ENCODE measurements at places on chromosomes 16 and 17. TPM values are rescaled to one million over a fixed set of nuclear protein-coding genes. Genes with fewer than 3 reads are reported as not detected.

Gene HS3ST3B1
- 9.4 TPM for total RNA-seq

- H3K4me1 ChIP-seq, result no peaks in the 10 kb centered on the region
- no peaks in the 10 kb centered on the region for H3K36me3 ChIP-seq
- no peak overlapping the region for H3K4me3 ChIP-seq
These were observed 14.6 kb upstream of the CLEC10A start for GRCh38 chr17:7094652-7095019.

- H3K36me3 ChIP-seq, result no peaks in the 10 kb centered on the region
- no peak overlapping the region for H3K4me3 ChIP-seq
- H3K27ac ChIP-seq, result peak overlapping the region; percentile 75
- peaks cover 25% of the 10 kb centered on the region for H3K4me1 ChIP-seq
- H3K27me3 ChIP-seq, result no peaks in the 10 kb centered on the region
- DNase-seq, result peak; percentile 54
These were observed 7.3 kb upstream of the IL34 start for GRCh38 chr16:70638814-70639792.

DNA sequence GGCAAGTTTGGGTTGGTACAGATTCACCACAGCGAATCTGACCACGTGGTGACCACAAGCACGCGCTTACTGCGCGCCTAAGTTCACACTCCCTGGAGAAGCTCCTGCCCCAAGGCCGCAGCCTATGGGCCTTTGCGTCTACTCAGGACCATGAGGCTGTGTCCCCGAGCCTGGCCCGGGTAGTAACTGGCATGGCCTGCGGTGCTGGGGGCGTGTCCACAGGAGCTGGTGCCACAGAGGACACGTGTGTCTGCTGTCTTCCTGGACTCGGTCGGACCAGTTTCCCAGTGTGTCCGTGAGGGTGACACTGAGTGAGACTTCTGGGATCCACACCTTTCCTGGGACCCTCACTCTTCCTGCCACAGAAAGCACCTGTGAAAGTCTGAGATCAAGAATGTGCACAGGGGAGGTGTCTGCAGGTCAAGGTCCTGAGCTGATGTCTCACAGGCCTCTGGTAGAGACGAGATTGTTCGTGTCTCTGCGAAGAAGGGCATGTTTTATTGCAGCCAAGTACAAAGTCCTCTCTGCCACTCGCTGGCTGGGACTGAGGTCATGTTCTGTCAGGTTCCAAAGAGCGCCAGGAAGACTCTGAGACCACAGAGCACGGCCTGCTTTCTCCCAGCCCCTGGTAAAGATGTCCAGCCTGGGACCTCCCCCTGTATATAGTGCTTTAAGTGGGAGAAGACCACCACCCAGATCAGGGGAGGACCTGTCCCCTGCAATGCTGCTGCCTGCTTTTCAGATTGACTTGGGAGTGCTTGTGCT lies 25.2 kb upstream of the CAPN15 start:
- no peaks in the 10 kb centered on the region for H3K27me3 ChIP-seq
- peaks cover 9% of the 10 kb centered on the region for H3K36me3 ChIP-seq
- H3K4me3 ChIP-seq, result no peak overlapping the region
- H3K27ac ChIP-seq, result no peak overlapping the region
- H3K4me1 ChIP-seq, result no peaks in the 10 kb centered on the region

GRCh38 chr16:12084436-12084835 lies 107.9 kb downstream of the SNX29 start:
- no peak overlapping the region for H3K4me3 ChIP-seq
- H3K27ac ChIP-seq, result no peak overlapping the region
- no peaks in the 10 kb centered on the region for H3K4me1 ChIP-seq
- H3K27me3 ChIP-seq, result no peaks in the 10 kb centered on the region
- DNase-seq, result no peak
- H3K36me3 ChIP-seq, result peaks cover 6% of the 10 kb centered on the region

DNA sequence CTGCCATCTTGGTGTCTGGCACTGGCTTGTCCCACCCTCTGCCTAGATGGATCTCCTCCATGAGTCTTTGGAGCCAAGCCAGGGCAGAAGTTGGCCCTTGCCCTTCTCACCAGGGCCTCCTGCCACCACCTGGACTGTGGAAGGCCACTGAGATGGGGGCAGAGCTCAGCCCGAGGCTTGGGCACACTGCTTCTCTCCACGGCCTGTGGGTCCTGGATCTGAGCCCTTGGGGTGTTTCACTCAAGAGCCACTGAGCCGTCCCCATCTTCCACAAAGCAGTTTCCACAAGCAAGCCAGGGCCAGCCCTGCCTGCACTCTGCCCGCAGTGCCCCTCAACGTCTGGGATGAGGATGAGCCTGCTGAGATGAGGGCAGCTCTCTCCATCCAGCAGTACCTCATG lies 16.7 kb upstream of the CD300A start:
- DNase-seq, result peak; percentile 43
- peaks cover 10% of the 10 kb centered on the region for H3K27me3 ChIP-seq
- H3K27ac ChIP-seq, result no peak overlapping the region
- no peak overlapping the region for H3K4me3 ChIP-seq

DNA sequence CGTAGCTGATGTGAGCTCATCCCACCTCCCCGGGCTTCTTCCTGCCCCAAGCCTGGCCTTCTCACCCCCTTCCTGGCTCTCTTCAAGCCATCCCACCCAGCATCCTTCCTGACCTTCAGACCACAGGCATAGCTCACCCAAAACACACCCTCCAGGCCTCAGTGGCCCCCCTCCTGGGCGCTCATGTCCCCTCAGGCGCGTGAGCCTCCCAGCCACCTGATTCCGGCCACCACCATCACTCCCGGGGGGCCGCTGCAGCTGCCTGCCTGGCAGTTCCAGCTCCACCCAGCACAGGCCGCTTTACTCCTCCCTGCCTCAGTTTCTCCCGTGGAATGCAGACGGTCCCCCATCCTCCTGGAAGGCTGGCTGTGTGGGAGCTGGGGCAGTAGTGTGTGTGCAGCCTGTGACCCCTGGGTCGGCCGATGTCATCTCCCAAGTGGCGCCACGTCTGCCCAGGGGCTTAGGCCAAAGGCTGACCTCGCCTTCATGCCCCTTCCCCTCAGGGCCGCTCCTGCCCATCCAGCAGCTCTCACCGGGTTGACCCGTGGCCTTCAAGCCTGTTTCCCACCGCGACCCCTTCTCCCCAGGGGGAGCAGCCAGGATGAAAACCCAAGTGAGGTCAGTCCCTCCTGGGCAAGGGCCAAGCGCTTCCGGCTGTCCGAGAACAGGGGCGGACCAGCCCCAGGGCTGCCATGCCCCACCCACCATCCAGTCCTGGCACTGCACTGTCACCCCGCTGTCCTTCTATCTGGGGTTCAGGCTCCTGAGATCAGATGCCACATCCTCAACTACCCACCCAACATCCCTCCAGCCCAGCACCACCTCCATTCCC lies 11.9 kb upstream of the CHMP6 start:
- H3K36me3 ChIP-seq, result no peaks in the 10 kb centered on the region
- no peaks in the 10 kb centered on the region for H3K27me3 ChIP-seq
- H3K4me3 ChIP-seq, result no peak overlapping the region
- peaks cover 6% of the 10 kb centered on the region for H3K4me1 ChIP-seq
- no peak for DNase-seq

DNA sequence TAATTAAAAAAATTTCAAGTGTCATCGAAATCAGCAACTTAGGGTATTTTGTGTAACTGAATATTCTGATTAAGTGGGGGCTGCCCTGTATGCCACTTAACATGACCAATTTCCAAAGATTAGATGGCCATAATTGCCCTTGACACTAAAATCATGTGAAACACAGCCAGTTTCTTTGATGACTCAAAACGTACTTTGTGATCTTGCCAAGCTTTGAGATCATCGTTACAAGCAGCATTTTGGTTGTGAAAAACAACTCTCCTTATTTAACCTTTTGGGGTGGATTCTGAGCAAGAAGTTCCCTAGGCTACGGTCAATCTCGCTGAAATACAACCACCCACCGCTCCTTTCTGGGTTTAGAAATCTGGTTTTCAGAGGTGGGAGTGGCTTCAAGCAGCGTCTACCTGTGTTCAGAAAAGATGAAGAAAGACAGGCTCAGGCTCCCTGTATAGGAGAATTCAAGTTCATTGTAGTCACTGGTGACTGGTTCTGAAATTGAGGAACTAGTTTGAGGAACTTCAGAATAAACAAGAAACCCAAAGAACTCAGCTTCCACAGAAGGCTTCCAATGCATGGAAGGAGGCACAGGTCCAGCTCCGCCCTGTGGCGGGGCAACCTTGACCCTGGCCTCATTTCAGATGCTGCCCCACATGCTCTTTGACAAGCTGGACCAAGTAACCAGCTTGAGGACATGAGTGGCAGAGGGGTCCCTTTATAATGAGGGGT lies 9.4 kb downstream of the MAP3K14 start:
- peaks cover 32% of the 10 kb centered on the region for H3K36me3 ChIP-seq
- no peaks in the 10 kb centered on the region for H3K27me3 ChIP-seq
- DNase-seq, result peak; percentile 80
- H3K4me3 ChIP-seq, result no peak overlapping the region

DNA sequence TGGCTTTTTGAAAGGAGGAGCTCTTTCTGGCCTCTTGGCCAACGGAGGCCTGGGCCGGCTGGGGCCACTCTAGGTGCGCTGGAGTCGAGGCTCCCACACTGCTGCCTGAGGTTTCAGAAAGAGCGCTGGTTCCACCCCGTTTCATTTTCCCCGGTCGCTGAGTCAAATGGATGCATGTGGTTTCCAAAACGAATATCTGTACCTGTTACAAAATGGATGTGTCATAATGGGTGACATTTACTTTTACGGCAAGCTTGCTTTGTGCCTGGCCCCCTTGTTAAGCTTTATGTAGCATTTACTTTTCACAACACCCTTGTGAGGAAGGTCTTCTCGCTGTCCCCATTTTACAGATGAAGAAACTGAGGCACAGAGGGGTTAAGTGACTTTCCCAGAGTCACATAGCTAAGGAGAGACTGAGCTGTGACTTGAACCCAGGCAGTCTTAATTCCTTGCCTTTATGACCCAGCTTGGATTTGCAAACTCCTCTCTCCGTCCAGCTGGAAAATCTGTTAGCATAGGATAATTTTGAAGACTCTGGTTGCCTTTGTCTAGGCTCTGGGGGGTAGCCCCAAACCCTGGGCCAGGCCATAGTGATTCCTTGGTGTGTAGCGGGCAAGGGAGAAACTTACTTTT lies 10.6 kb downstream of the KSR1 start:
- H3K4me1 ChIP-seq, result peaks cover 5% of the 10 kb centered on the region
- DNase-seq, result peak; percentile 66
- H3K27ac ChIP-seq, result no peak overlapping the region
- H3K27me3 ChIP-seq, result peaks cover 6% of the 10 kb centered on the region
- no peaks in the 10 kb centered on the region for H3K36me3 ChIP-seq
- H3K4me3 ChIP-seq, result no peak overlapping the region

DNA sequence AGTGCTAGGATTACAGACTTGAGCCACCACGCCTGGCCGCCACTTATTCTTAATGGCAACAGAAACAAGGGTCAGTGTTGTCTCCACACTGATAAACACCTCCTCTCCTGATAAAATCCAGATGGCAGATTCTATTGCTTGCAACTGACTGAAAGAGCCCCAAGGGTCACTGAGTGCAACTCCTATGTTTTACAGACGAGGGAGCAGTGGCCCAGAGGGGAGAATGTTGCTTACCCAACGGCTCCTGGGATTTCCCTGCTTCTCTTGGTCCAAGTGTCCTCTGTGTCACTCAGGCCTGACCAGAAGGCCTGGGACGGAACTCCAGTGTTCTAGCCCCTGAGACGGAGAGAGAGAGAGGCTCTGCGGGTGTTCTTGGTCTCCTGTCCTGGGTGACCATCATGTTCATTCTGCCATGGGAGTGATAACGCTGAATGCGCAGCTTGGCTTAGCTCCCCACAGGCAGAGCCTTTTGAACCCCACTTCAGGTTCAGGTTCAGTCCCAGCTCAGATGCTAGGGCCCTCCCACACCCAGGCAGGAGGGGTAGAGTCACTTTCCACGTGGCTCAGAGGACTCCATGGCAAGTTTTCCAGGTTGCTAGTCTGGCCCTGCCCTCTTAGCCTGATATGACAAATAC lies 77.3 kb upstream of the NLRP1 start:
- H3K36me3 ChIP-seq, result no peaks in the 10 kb centered on the region
- no peak overlapping the region for H3K4me3 ChIP-seq
- H3K27ac ChIP-seq, result no peak overlapping the region
- peaks cover 14% of the 10 kb centered on the region for H3K27me3 ChIP-seq
- H3K4me1 ChIP-seq, result no peaks in the 10 kb centered on the region

- H3K27ac ChIP-seq, result peak within 1 kb of the TSS; percentile 66
- peak; percentile 99 for DNase-seq
- H3K4me3 ChIP-seq, result peak within 1 kb of the TSS; percentile 91
These were observed at the start of gene BIRC5 for GRCh38 chr17:78214016-78214705. Gene BIRC5, plus strand, starts transcription at chr17:78214253. Its CDS starts 64 bp downstream, at chr17:78214317.

Gene VASN
- 217 TPM for total RNA-seq

GRCh38 chr17:63571632-63572310 lies 21.5 kb downstream of the DCAF7 start:
- peaks cover 9% of the 10 kb centered on the region for H3K4me1 ChIP-seq
- H3K27ac ChIP-seq, result peak overlapping the region; percentile 29
- H3K4me3 ChIP-seq, result no peak overlapping the region
- no peak for DNase-seq

Gene BAIAP3
- 0.29 TPM for total RNA-seq

Gene CDRT15
- not detected for total RNA-seq

DNA sequence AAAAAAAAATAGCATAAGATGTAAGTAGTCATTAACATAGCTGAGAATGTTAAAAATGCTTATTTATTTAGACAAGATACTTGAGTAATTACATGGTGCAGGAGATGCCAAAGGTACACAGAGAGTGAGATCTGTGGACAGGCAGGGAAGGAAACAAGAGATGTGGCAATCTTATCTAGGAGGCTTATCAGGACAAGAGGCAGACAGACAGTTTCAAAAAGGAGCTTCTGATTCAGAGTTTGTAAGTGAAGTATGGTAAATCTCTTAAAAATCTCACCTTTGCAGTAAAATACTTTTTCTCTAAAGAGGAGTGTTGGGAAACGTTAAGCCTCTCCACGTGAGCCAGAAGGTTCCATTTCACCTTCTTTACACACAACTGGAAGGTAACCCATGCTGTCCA lies 19.9 kb upstream of the GHDC start:
- no peak overlapping the region for H3K27ac ChIP-seq
- H3K4me1 ChIP-seq, result no peaks in the 10 kb centered on the region
- H3K27me3 ChIP-seq, result no peaks in the 10 kb centered on the region
- DNase-seq, result no peak
- no peak overlapping the region for H3K4me3 ChIP-seq

Measured in osteoblast (primary cell).